ENCODE measurements at places on chromosomes 12 and 14.

- DNase-seq: peak; percentile 22
These were observed 438.4 kb upstream of the OR4E1 start for GRCh38 chr14:22112004-22112403.

DNA sequence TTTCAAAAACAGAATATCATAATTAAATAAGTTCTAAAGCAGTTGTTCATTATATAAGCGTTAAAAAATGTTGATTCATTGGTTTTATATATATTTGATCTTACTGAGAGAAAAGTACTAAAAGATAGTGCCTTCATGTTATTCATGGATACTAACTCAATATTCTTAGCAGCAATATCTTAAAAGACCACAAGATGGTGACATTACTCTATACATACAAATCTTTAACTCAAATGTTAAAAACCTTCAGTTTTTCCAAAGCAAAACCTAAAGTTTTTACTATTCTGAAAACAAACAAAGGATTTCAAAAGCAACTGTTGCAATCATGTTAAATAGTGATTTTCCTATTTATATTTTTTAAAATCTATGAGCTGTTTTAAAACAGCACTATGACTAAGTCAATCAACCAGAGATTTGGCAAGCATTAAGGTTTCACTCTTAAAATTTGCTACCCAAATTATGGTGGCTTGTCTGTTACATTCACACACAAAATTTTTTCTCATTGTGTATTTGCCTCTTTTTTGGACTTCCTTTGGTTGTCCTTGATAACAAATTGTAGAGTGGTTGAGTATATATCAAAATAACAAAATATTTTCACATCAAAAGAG is 50.1 kb upstream of the RERGL start:
- DNase-seq: no peak

- DNase-seq: peak; percentile 21
These were observed 8.4 kb downstream of the PAPLN start for GRCh38 chr14:73245480-73246325.

- DNase-seq: no peak
These were observed 38.1 kb upstream of the TRAF3 start for GRCh38 chr14:102739190-102739469.

GRCh38 chr14:40248671-40249070 is 816.4 kb upstream of the FBXO33 start:
- DNase-seq: no peak

DNA sequence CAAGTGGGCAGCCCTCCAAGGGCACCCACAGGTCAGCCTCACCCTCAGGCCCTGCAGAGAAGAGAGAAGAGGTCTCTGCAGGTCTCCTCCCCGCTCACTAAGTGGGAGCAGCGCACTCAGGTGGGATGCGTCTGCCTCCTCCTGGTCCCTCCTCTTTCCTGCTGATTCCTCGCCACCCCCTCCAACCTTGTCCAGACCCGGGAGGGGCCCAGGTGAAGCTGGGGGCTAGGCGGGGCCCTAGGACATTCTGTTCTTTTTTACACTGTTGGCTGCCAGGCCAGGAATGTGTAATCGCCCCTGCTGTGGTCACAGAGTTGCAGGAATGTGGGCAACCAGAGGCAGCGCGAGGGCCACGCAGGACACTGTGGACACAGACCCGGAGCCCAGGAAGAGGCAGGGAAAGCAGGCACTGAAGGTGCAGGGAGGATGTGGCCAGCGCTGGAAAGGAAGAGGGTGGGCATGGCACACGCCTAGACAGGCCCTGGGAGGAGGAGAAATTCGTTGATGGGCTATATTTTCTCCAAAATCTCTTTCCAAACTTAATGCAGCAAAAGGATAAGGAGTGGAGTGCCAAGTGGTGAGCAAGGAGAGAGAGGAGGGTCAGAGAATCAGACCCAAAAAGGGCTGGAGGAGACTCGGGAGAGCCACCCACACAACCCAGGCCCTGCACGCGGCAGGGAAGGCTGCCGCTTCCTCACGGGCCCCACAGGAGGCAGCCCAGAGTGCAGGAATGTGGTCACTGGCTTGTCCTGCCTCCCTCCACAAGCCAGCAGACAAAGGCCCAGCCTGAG is 911 bp upstream of the SCNN1A start:
- DNase-seq: no peak

DNA sequence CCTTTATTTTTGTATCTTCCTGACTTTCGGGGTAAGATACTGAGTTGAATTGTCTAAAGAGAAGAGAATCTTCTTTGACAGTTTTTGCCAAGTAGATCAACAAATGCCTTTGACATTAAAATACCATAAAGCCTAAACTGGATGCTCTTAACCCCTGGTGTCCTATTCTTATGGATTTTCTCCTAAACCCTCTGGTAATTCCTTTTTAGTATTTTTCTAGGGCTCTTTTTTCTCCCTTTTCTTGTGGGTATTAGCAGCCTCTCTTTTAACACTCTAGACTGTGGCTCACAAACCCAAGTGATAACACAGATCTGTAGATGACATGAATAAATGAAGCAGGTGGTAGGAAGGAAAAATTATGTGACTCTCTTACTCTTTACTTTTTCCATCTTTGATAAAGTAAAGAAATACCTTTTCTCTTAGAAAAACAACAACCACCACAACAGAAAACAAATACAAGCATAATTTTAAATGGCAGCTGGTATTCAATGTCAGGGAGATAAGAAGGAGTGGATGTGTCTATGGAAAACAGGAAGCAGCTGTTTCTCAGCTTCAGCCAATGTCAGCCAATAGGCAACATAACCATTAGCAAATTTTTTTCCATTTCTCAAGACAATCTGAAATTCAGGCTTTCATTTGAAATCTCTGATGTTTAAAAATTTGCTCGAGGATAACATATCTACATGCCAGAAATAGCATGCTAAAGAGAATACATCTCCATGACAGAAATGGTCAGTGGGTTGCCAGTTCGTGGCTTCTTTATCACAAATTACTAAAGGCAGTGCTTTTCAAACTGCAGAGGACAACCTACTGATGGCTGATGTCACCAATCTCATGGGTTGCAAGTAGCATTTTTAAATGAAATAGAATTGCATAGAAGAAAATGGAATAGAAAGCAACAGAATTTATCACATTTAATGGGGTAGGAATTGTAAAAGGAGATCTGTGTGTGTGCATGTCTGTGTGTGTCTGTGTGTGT is 123.1 kb upstream of the KRR1 start:
- no peak for DNase-seq

GRCh38 chr14:89093083-89093730 is 268.8 kb downstream of the TTC8 start:
- no peak for DNase-seq

Data from stimulated activated CD4-positive, alpha-beta T cell treated with anti-CD3 and anti-CD28 coated beads, Interleukin-4, amount 100 ng/mL, for 4 hours (primary cell).